ENCODE measurements at places on chromosomes 5 and 9.

GRCh38 chr9:73152953-73153352 is 1.3 kb downstream of the ANXA1 start:
- no peak for DNase-seq

- no peak for DNase-seq
These were observed 563.2 kb upstream of the ADAMTS16 start for GRCh38 chr5:4576908-4577307.

DNA sequence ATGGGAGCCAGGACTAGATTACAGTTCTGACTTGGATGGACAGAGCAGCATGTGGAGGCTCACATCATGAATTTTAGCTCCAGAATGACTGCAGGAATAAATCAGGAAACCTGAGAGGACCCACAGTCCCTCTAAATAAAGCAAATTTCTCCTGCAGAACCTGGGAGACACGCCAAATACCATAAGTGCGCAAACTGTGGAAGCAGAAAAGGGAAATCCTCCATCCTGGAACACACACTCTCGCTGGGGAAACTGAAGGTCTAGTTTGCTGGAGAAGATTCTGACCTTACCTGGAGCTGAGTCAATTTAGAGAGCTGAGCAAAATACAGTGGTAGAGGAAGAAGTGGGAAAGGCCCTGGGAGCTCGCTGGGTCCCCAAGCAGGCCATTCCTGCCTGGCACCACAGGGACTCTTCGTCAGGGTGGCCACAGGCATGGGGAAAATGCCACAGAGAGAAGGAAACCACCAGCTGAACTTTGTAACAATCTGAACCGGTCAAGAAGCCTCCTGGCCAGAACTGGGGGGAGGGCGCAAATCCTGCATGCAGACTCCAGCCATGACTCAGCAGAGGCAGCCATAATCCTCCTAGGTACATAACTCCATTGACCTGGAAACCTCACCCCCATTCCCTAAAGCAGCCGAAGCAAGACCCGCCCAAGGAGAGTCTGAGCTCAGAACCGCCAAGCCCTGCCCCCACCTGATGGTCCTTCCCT is 390.9 kb downstream of the LRRC70 start:
- DNase-seq, result no peak

GRCh38 chr9:134502809-134503211 is 138.8 kb upstream of the COL5A1 start:
- no peak for DNase-seq

- no peak for DNase-seq
These were observed 24.7 kb upstream of the RXRA start for GRCh38 chr9:134301387-134302129.

GRCh38 chr5:154368041-154368800 is 77.6 kb upstream of the SAP30L start:
- no peak for DNase-seq

GRCh38 chr9:79023134-79023580 is 548.6 kb upstream of the TLE4 start:
- DNase-seq, result no peak
